ENCODE measurements at places on chromosomes 4 and X.

GRCh38 chr4:67725132-67725531, 24.2 kb upstream of the UBA6 start:
- DNase-seq, result no peak

DNA sequence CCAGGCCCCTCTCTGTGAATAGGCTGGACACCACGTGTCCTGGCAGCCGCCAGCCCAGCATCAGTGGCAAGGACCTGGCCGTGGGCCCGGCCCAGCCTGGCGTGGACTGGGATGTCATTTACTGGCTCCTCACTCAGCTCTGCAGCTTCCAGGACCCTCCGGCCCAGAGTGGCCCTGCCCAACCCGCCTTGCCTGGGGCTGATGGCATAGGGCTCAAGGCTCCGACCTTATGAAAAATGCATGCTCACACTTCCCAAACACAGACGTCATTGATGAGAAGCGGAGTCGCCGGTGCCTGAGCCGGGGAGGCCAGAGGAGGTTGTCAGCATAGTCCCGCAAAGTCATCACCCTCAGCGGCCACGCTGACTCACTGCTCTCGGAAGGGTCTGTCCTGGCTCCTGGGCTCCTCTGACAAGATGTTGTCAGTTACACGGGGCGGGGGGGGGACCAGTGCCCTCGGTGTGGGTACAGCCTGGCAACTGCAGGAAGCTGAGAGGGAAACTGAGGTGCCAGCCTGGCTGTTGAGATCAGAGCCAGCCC, 14.3 kb downstream of the CFAP99 start:
- DNase-seq, result peak; percentile 17

GRCh38 chrX:125203737-125204578, 115.7 kb upstream of the TEX13C start:
- peak; percentile 59 for DNase-seq

GRCh38 chrX:123475068-123475724, 257.7 kb downstream of the THOC2 start:
- DNase-seq, result peak; percentile 5

GRCh38 chr4:6574747-6575502, at the start of gene MAN2B2:
Gene MAN2B2 (plus strand): TSS chr4:6575189. CDS start chr4:6575211, 22 bp downstream.
- peak; percentile 77 for DNase-seq

DNA sequence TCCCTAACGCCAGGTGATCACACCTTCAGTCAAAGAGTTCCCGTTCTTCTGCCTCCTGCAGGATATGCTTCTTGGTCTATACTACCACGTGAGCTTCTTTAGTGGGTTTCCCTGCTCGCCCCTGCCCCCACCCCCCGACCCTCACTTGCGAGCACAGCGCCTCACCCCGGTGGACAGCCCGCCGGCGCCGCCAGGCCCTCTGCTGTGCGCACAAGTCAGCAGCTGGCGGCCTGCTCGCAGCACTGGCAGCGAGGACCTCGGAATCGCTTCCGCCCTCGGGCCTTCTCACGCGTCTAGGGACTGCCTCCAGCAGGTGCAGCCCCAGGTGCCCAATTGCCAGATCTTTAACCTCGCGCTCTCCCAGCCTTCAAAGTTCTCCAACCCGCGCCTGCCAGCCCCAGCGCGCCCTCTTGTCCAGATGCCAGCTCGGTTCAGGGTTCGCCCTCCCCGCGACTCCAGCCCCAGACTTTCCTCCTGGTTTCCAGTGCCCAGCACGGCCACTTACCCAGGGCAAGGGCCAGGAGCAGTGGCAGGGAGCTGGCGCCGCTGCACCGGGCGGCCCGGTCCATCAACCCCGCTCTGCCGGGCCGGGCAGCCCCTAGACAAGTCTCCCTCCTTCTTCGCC, 454 bp downstream of the BTC start:
- no peak for DNase-seq

DNA sequence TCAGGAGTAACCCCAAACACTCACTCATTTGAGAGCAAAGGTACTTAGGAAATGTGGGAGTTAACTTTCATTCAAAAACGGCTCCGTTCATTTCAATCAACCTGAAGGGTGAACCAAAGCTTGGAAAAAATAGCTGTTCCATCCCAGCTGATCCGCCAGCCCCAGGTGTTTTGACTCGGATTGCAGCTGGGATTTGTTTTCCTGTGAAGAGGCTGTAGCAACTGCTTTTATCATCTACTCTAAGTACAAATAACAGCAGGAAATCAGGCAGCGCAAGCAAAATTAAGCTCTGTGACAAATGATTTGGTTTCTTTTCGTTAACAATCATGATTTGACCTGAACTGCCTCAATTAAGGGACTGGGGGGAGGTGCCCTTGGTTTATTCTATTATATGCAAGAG, 154.7 kb downstream of the BEND2 start:
- DNase-seq, result no peak

- no peak for DNase-seq
Measured at GRCh38 chr4:76060506-76060905, 14.0 kb upstream of the ART3 start.

GRCh38 chrX:28177202-28177601, 196.0 kb upstream of the DCAF8L1 start:
- DNase-seq, result no peak

GRCh38 chr4:87042221-87042620, 107.4 kb downstream of the AFF1 start:
- no peak for DNase-seq

- DNase-seq, result no peak
Measured at GRCh38 chr4:53378171-53378482, 686 bp downstream of the FIP1L1 start.

- DNase-seq, result peak; percentile 50
Measured at GRCh38 chrX:118603981-118604380, 108.4 kb downstream of the DOCK11 start.

- peak; percentile 88 for DNase-seq
Measured at GRCh38 chr4:66564901-66565651, 894.8 kb upstream of the EPHA5 start.

DNA sequence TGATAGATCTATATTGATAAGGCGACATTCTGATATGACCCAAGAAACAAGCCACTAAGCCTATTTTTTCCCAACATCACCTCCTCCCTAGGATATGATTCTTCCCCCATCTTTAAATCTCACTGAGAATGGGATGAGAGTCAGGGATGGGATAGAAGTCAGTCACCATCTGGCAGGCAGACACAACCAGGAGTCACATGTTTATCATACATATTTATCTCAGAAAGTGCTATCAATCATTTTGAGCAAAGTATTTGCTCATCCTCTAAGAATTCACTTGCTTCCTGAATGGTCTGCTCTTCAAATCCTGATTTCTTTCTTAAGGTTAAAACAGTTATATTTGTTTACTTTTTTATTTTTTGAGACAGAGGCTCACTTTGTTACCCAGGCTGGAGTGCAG, 20.3 kb downstream of the DNAAF6 start:
- DNase-seq, result no peak

DNA sequence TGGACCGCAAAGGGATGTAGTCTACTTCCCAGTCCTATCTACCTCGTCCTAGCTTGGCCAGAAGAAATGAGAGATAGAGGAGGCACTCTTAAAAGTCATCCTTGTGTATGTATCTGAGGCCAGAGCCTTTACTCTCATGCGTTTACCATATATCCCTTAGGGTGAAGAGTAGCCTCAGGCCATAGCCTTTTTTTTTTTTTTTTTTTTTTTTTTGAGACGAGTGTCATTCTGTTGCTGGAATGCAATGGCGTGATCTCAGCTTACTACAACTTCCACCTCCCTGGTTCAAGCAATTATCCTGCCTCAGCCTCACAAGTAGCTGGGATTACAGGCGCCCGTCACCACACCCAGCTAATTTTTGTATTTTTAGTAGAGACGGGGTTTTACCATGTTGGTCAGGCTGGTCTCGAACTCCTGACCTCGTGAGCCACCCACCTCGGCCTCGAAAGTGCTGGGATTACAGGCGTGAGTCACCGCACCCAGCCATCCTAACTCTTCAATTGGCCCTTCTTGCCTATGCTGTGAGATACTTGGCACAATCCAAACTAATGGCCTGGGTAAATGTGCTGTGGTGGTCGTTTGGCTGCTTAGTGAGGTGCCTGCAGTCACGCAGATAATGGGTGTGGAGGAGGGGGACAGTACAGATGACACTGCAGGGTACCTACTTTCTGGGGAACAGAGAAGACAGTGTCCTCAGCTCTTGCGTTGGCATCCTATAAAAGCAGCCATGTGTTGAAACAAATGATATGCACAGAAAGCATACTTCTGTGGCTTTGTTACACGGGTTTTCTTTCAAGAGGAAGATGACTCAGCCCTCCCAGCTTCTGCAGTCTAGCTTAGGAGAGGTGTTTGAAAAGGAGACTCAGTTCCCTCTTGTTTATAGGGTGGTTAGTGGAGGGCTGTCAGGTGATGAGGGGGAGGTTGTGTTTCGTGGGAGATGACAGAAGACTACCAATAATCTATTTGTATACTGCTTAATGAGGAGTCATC, 10.4 kb upstream of the DGAT2L6 start:
- peak; percentile 59 for DNase-seq

DNA sequence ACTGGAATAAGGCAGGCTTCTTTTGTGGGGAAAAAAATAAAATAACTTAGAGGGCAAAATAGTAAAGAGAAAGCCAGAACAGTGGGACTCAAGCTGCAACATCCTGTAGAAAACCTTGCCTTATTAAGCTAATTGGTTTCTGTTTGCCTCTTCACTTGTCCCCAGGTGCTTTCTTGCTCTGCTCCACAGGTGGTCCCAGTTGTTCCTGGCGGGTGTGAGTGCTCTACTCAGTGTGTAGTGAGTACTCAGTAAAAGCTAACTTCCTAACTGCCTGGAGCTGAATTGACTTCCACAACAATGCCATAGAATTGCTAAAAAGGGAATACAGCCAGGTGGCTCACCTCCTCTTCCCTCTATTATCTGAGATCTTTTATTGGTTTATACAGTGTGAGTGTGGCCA, 930.2 kb downstream of the C4orf33 start:
- DNase-seq, result no peak

GRCh38 chr4:108744307-108744706, 18.5 kb downstream of the ETNPPL start:
- no peak for DNase-seq

- DNase-seq, result no peak
Measured at GRCh38 chrX:15410947-15411346, 26.7 kb upstream of the VEGFD start.

GRCh38 chrX:53186351-53186750, 38.7 kb downstream of the KDM5C start:
- peak; percentile 23 for DNase-seq

GRCh38 chr4:13627178-13627605, 333 bp downstream of the BOD1L1 start:
- DNase-seq, result peak; percentile 3

- DNase-seq, result no peak
Measured at GRCh38 chr4:825063-825970, 612 bp downstream of the CPLX1 start.

- no peak for DNase-seq
Measured at GRCh38 chrX:82591421-82591820, 916.7 kb upstream of the POU3F4 start.

DNA sequence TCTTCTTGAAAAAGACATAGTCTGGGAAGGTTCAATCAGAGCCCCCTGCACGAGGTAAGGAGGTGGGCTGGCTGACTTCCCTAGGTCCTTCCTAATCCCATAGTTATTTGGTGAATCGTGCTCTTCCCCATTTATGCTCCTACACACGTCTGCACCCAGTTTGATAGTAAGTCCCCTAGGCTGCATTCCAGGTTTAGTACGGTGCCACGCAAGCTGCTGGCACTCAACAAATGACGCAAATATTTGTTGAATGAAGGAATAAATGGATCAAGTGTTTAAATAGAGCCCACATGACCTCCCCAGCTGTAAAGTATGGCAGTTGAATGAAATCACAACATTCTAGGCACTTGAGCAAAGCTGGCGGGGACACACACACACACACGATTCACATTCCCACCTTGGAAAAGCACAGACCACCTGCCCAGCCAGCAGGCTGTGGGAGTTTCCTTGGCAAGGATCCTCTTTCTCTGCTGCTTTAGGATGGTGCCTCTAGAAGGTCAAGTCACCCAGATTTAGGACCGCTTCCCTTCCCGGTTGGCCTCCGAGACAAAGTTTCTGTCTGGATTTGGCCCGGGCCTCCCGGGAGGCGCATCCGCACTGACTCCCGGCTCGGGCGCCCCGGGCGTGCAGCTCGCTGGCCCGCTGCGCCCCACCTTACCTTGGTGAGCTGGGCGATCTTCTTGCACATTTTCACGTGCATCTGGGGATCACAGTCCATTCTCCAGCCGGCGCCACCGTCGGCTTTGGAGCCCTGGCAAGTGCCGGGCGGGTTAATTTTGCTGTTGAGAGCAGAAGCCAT, 721 bp downstream of the FAM184B start:
- peak; percentile 42 for DNase-seq

DNA sequence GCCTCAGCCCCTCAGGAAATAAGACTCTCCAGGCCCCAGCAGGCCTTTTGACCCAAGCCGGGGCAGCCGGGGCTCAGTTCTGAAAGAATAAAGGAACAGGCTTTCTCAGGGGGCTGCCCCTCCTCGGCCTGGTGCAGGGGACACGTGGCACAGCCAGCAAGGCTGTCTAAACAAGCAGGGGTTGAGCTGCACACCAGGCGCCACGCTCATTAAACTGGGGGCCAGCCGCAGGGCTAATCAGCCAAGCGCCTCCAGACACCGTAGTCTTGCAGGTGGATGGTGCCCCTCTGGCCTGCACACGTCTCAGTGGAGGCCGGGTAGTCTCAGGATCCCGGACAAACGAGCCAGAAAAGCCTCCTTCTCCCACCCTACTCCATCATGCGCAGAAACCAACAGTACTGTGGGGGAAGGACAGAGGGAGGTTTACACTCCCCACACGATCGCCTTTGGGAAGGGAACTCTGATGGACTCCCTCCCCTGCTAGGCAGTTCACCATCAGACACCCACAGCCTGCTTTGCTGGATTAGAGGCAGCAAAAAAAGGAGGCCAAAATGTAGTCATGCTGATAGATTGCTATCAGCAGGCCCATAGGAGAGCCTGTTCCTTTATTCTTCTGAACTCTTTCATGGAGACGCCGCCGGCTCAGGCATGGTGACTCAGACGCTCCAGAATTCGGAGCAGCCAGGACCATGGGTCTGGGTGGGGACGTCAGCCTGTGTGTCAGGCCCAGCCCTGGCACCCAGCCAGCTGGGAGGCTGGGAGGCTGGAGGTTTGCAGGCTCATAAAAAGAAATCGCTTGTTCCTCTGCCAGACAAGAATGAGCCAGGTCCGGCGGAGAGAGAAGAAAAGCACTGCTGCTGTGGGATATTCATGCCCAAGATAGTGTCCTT, 342.4 kb downstream of the BCOR start:
- DNase-seq, result peak; percentile 97

DNA sequence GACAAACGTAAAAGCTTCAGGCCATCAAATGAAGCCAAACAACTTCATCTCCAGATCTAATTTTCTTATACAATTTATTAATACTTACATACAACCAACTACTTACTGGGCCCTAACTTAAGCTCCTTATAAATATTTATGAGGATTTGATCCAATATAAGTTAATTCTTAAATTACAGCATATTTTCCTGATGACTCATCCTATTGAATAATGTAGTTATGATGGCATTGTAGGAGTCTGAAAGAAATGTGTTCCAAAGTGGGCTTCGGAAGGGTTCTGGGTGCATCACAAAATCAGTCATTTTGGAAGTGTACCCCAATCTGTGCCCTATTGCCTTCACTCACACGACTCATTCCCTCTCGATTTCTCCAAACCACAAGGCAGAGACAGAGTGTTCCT, 455.1 kb upstream of the CTSO start:
- DNase-seq, result no peak

Measured in fibroblast of skin of right quadriceps (primary cell).